CMK (cell line): ENCODE measurements at places on chromosomes 16 and 17.

GRCh38 chr17:42392692-42393415 lies 4.6 kb upstream of the STAT3 start:
- no peak for DNase-seq

GRCh38 chr17:72407336-72407909 lies 286.6 kb downstream of the SOX9 start:
- DNase-seq: no peak

GRCh38 chr17:38449364-38449763 lies 21.1 kb downstream of the ARHGAP23 start:
- no peak for DNase-seq

DNA sequence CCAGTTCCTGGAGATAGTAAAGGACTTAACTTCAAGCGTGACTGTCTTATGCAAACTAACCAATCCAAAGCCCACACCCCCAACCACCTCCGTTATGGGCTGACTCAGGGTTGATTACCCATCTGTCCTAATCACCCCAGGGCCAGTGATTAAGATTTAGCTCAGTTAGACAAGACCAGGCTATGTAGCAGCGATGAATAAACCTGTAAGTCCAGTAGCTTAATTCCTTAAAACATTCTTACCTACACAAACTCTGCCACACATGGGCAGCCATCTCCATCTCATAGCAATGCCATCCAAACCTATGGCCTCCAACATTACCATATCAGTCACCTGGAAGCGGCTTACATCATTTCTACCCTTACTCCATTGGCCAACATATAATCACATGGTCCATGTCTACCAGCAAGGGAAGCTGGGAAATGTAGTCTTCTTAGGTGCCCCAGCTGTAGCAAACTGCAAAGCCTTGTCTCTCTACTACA lies 266.7 kb downstream of the SHISA9 start:
- no peak for DNase-seq

- DNase-seq: no peak
These were observed 31.9 kb upstream of the C16orf78 start for GRCh38 chr16:49341706-49342105.

GRCh38 chr17:68955181-68955841 lies at the start of gene ABCA8:
TSS of gene ABCA8 (minus strand) at chr17:68955392. CDS start at chr17:68942034, 13,358 bp downstream.
- no peak for DNase-seq

DNA sequence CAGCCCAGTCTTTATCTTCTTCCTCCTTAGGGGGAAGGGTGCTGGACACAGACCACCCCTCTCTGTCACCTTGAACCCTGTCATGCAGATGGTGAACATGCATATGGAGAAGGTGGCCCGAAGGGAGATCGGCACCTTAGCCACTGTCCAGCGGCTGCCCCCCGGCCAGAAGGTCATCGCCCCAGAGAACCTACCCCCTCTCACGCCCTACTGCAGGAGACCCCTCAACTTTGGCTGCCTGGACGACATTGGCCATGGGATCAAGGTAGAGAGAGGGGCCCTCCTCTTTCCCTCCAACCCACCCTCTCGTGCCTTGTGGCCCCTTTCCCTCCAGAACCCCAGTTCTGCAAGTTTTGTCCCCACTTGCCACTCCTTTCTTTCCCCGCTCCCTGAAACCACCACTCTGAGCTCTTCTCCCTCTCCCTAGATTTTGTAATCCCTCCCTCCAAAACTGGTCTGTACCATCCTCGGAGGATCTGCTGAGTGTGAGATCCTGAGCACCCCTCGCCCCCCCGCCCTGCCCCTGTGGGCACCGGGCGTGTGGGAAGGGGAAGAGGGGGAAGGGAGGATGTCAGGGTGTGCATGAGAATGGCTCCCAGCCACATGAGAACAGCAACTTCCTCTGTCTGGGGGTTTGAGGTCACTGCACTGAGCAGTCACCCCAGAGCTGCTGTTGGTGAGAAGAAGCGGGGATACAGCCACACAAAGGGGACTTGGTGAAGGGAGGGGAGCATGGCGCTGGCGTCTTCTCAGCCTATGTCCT lies 7.3 kb downstream of the ABI3 start:
- DNase-seq: peak; percentile 83

GRCh38 chr17:43888548-43888947 lies 18.8 kb downstream of the MPP2 start:
- no peak for DNase-seq

DNA sequence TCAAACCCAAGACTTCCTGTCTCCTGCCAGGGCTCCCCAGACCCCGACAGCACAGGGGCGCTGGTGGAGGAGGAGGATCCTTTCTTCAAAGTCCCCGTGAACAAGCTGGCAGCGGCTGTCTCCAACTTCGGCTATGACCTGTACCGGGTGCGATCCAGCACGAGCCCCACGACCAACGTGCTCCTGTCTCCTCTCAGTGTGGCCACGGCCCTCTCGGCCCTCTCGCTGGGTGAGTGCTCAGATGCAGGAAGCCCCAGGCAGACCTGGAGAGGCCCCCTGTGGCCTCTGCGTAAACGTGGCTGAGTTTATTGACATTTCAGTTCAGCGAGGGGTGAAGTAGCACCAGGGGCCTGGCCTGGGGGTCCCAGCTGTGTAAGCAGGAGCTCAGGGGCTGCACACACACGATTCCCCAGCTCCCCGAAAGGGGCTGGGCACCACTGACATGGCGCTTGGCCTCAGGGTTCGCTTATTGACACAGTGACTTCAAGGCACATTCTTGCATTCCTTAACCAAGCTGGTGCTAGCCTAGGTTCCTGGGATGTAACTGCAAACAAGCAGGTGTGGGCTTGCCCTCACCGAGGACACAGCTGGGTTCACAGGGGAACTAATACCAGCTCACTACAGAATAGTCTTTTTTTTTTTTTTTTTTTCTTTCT lies 8.1 kb downstream of the SERPINF1 start:
- DNase-seq: no peak

- DNase-seq: no peak
These were observed 68.8 kb downstream of the ZNF18 start for GRCh38 chr17:11928436-11928835.

DNA sequence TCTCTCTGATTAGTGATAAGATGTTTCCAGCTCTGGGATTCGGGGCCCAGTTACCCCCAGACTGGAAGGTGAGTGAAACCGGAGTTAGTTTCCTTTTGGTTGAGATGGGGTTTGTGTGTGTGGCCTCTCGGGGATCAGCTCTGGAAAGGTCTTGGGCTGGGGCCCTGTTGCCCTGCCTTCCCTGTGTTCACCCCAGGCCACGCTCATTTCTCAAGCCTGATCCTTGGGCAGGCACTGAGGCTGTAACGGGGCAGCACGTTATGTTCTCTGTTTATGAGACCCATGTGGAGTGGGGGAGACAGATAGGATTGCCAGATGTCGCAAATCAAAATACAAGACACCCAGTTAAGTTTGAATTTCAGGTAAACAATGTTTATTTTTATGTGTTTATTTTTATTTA lies 35.5 kb downstream of the CPNE2 start:
- DNase-seq: no peak

DNA sequence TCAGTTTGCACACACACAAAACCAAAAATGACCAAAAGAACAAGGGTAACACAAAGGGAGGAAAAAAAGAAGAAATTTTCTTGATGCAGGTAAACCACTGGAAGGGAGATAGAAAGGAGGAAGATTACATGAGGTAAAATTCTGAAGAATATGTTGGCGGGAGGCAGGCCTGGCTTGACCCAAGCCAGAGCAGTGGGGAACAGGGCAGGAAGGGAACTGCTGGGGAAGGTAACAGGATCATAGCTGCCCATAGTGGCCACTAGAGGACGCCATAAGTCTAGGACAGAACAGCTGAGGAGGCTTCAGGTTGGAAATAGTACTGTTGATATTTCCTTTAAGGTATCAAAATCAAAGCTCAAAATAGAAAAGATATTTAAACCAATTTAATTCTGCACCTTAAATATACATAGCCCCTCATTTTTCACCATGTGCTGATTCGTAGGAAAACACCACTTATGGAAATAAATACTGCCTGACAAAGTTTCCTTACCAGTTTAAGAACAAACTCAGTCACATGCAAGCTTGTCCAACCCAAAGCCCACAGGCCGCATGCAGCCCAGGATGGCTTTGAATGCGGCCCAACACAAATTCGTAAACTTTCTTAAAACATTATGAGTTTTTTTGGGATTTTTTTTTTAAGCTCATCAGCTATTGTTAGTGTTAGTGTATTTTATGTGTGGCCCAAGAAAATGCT lies 15.5 kb downstream of the VPS35 start:
- DNase-seq: peak; percentile 59

- peak; percentile 48 for DNase-seq
These were observed 20.4 kb upstream of the SLC38A8 start for GRCh38 chr16:84062734-84063640.

DNA sequence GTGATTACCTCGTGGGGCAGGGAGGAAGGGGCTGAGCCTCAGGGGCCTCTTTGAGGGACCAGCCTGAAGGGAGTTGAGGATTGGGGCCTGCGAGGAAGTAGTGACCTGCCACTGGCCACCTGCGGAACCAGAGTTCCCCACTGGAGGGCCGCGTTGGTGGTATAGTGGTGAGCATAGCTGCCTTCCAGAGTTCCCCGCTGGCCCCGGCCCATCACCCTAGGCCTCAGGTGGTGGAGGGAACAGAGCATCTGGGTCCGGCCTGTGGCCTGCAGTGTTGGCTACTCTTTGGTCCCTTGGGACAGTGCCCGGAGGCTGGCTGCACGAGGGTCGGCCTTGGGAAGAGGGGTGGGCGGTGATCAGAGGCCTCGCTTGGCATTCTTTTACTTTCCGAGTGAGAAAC lies 20.5 kb downstream of the MGAT5B start:
- no peak for DNase-seq

- no peak for DNase-seq
These were observed 7.9 kb upstream of the MON1B start for GRCh38 chr16:77183137-77183536.

- DNase-seq: no peak
These were observed 5.3 kb downstream of the DOC2A start for GRCh38 chr16:30005341-30006094.

GRCh38 chr17:44352828-44353671 lies 7.9 kb downstream of the GRN start:
- DNase-seq: no peak

GRCh38 chr16:54453871-54454270 lies 167.3 kb upstream of the IRX3 start:
- DNase-seq: no peak

DNA sequence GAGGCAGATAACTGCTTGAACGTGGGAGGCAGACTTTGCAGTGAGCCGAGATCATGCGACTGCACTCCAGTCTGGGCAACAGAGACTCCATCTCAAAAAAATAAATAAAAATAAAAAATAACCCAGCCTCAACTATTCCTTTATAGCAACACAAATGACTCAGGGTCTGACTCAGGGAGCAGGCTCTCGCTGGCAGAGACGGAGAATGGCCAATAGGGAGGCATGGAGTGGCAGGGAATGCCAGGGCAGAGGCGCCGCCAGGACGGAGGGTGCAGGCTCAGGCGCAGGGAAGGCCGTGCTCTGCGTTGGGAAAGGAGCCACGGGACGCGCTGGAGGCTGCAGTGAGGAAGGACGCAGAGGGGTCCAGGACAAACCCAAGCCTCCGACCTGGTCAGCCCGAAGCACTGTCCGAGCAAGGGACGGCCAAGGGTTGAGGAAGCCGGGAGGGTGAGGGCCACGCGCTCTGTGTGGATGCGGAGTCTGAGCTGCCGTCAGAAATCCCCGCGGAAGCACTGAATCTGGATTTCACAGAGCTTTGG lies 40.3 kb downstream of the PKD1 start:
- DNase-seq: no peak

- no peak for DNase-seq
These were observed 60.6 kb upstream of the ENDOV start for GRCh38 chr17:80354336-80354735.

DNA sequence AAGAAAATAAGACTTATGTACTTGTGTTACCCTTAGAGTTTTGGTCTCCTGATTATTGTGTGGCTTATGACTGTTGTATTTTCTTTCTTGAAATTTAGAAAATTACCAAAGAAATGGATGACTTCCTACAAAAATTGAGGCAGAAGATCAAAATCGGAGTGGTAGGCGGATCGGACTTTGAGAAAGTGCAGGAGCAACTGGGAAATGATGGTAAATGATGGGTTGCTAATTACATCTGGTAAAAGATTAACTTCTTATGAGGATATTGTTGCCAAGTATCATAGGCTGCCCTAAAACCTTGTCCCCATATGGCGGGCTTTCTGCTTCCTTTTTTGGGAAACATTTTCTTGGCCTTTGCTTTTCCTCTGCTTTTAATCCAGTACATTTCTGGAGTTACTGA lies 4.1 kb downstream of the PMM2 start:
- DNase-seq: no peak

GRCh38 chr17:42333053-42333452 lies 44.8 kb downstream of the STAT5A start:
- no peak for DNase-seq

- no peak for DNase-seq
These were observed 4.5 kb upstream of the UNC13D start for GRCh38 chr17:75848523-75849278.

- DNase-seq: no peak
These were observed 17.3 kb upstream of the MYO1D start for GRCh38 chr17:32894245-32894644.

GRCh38 chr17:81840826-81841778 lies 6.3 kb upstream of the PPP1R27 start:
- DNase-seq: no peak

DNA sequence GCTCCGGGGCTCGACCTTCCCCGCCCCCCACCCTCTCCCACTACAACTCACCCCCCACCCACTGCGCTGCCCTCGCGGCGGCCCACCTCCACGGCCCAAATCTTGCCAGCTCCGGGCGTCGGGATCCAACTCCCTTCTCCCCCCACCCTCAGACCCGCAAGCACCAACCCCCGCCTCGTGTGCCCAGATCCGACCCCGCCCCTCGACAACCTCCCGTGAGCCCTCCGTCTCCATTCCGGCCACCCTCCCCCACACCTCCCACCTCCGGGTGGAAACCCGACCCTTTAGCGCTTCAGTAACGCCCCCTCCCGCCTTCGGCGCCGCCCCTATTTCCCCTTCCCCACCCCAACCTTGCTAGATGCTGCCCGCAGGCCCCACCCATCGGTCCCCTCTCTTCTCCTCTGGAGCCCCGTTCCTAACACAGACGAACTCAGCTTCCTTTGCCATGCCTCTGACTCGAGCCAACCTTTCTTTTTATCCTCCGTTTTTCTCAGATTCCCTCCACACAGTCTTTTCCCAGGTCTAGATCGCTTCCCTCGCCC lies 717 bp downstream of the UBE2Z start:
- peak; percentile 92 for DNase-seq
